ENCODE measurements at places on chromosomes 5 and 9. TPM values are rescaled to one million over a fixed set of nuclear protein-coding genes. Genes with fewer than 3 reads are reported as not detected.

The LCN9 gene
- not detected for total RNA-seq

The NIM1K gene
- 0.88 TPM for total RNA-seq

The PLCXD3 gene
- total RNA-seq: 0.20 TPM

The CAMLG gene
- total RNA-seq: 21.5 TPM

The C5orf63 gene
- total RNA-seq: 8.3 TPM

The TTF1 gene
- 10.8 TPM for total RNA-seq

The LIFR gene
- total RNA-seq: 5.5 TPM

The SLC36A3 gene
- not detected for total RNA-seq

The HNRNPK gene
- total RNA-seq: 646 TPM

The PKN3 gene
- total RNA-seq: 6.6 TPM

The IL3 gene
- total RNA-seq: not detected

The TERT gene
- not detected for total RNA-seq

The DND1 gene
- 0.12 TPM for total RNA-seq

The NPR3 gene
- total RNA-seq: not detected

The GPX8 gene
- total RNA-seq: 116 TPM

The FRRS1L gene
- total RNA-seq: not detected

The COL5A1 gene
- 179 TPM for total RNA-seq

The SLC35D2 gene
- total RNA-seq: 21.3 TPM

The EMB gene
- 0.59 TPM for total RNA-seq

The FOXD4L3 gene
- not detected for total RNA-seq

The LCP2 gene
- 2.5 TPM for total RNA-seq

The GRM6 gene
- not detected for total RNA-seq

The CDC20B gene
- not detected for total RNA-seq

The ZNF879 gene
- total RNA-seq: 2.5 TPM
